Upper lobe of left lung (tissue), 6 donors: ENCODE measurements at places on chromosomes 1 and 21. TPM values are rescaled to one million over a fixed set of nuclear protein-coding genes. Genes with fewer than 3 reads are reported as not detected.
A peak's percentile ranks its signal among the peaks of the same experiment; 100 is the strongest.

- DNase-seq = peak; percentile 91
Observed at GRCh38 chr1:42165511-42166210, 1.1 kb upstream of the GUCA2A start.

GRCh38 chr1:31639543-31639942, 5.1 kb downstream of the PEF1 start:
- DNase-seq = no peak

The ADORA3 gene
- 4.7 TPM for total RNA-seq

- no peak for DNase-seq
Observed at GRCh38 chr1:18360251-18360650, 120.5 kb upstream of the KLHDC7A start.

The ITPKB gene
- 62.9 TPM for total RNA-seq

GRCh38 chr1:81237473-81238089, 563.2 kb upstream of the ADGRL2 start:
- no peak for DNase-seq

The CYYR1 gene
- 44.6 TPM for total RNA-seq

GRCh38 chr1:1162597-1163537, 10.8 kb upstream of the TTLL10 start:
- peak; percentile 94 for DNase-seq

GRCh38 chr1:221994274-221994698, 252.4 kb upstream of the DUSP10 start:
- no peak for DNase-seq

DNA sequence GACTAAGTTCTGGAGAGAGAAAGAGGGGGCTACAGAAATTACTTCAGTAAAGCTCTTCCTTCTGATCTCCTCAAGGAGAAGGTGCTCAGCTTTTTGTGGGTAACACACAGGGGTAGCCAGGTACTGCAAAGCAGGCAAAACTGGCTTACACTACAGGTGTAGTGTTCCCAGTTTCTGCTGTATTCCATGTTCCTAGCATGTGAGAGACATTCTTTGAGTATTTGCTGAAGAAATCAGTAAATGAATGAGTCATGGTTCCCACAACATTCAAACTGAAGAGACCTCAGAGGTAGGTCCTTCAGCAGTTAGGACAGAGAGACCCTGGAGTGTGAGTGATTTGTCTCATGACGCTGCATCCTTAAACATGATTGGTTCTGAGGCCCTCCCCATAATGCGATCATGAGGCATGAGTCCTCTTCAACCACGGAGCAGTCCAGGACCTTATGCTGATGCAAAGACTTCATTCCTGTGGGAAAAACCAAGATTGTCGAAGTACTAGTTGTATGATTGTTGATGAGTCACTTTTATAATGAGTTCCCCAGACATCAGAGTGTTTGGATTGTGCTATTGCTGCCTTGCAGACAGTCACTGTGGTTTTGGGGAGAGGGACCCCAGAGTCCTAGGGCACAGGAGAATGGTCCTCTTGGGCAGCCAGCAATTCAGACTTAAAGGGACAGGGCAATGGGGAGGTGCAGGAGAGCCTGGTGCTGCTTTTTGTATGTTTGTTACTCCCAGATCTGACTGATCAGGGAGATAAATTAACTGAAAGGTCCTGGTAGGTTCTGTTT, 2.7 kb upstream of the OR10J4 start:
- no peak for DNase-seq

DNA sequence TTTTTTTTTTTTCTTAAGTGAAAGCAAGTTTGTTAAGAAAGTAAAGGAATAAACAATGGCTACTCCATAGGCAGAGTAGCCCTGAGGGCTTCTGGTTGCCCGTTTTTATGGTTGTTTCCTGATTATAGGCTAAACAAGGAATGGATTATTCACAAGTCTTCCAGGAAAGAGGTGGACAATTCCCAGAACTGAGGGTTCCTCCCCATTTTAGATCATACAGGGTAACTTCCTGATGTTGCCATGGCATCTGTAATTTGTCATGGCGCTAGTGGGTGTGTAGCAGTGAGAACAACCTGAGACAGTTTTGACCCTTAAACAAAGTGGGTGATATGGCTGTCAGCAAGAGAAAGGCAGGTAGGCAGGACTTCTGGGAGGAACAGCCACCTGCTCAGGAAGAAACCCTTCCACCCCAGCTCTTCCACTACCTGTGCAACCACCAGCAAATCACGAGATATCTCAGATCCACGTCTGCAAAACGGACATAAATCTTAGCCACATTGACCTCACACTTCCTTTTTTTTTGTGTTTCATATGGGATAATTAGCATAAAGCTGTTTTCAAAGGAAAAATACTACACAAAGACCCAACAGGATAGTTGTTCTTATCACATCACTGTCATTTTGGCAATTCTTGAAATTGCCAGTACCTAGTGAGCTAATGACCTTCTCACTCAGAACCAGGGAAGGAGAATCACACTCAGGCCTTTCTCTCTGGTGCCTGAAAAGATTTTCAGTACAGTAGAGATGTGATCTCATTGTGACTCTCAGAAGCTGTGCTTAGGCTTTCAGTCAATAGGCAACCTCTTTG, 34.8 kb upstream of the DUSP10 start:
- no peak for DNase-seq

DNA sequence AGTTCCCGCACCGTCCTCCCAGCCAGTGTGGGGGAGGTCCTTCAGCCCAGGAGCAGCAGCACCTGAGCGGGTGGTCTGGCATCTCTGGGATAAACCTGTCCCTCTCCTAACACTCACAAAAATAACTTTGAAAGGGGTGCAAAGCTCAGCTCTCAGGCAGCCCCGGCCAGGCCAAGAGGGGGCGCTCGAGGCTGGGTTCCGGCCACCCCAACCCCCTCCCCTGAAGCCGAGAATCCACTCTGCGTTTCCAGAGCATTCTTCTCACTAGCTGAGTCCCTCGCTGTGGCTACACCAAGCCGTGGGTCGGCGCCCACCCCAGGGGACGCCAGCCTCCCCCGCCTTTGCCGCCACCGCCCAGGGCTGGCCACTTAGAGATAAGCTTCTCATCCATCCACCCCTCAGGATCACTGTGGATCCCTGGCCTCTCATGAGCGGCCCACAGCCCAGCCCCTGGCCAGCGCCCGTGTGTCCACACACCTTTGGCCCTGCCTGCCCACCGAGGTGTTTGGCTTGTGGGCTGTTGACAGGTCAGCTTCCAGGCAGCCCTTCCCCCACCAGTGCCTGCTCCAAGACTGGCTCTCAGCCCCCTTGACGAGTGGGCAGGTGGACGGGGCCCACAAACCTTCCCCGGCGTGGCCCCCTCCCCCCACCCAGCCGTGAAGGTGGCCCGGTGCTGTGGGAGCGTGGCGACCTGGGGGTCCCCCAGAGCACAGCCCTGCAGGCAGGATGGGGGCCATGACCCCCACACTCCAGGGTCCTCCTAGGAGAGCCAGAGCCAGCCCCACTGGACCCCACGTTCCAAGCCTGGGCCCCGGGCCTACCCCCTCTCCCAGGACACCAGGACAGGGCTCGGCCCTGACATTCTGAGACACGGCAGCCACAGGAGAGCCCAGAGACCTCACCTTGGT, 1.9 kb downstream of the FTCD start:
- DNase-seq = peak; percentile 92

GRCh38 chr1:184650177-184650866, 104.3 kb downstream of the EDEM3 start:
- DNase-seq = no peak

The GABPA gene
- total RNA-seq = 24.3 TPM

The CASQ1 gene
- not detected for total RNA-seq

- DNase-seq = peak; percentile 57
Observed at GRCh38 chr1:245853291-245853690, 653.8 kb downstream of the SMYD3 start.

The PCSK9 gene
- 63.9 TPM for total RNA-seq

The INTS11 gene
- 77.8 TPM for total RNA-seq

- no peak for DNase-seq
Observed at GRCh38 chr21:32207406-32207716, 71.5 kb downstream of the MIS18A start.

GRCh38 chr21:15703932-15704331, 25.9 kb upstream of the USP25 start:
- DNase-seq = no peak

DNA sequence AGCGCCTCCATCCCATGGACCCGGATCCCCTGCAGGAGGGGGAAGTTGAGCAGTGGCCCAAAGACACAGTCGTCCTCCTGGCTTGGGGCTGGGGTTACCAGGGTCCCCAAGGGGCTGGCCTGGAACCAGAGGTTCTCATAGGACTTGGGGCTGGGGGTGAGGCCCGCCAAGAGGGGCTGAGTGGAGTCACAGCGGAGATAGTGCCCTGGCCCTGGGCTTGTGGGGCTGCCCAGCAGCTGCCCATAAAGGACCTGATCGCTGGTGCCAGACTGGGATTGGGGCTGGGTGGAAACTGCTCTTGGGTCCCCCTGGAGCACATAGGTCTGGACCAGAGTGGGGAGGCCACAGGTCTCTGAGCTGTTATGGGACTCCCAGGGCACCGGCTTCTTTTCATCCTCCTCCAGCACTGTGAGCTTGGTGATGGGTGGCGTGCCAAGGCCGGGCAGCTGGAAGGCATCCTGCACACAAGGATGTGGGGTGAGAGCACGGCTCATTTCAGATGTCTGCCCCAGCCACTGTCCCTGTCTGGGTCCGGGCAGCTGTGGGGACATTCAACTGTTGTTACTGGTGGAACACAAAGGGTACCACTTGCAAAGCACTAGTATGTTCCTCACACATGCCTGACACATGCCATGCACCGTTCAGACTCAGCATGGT, 2.3 kb upstream of the MRPS15 start:
- no peak for DNase-seq

DNA sequence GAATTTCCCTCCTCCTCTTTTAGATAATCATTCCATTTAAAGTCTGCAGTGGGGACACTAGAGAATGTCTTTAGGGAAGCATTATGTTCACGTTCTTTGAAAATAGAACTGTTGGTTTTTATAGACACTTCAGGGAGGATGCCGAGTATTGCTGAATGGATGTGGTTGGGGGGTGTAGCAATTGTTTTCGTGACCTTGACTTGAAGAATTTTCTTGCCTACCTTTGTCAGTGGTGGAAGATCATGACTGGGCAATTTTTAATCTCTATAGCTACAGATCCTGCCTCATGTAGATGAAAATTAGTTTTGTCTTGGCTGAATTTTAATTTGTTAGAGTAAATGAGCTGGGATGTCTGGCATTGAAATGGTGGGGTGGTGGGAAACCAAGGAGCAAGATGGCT, 3.8 kb downstream of the SMG7 start:
- no peak for DNase-seq

GRCh38 chr1:219794085-219794743, 134.1 kb downstream of the SLC30A10 start:
- DNase-seq = no peak

The SMIM1 gene
- 2.8 TPM for total RNA-seq

The RNF186 gene
- total RNA-seq = not detected

DNA sequence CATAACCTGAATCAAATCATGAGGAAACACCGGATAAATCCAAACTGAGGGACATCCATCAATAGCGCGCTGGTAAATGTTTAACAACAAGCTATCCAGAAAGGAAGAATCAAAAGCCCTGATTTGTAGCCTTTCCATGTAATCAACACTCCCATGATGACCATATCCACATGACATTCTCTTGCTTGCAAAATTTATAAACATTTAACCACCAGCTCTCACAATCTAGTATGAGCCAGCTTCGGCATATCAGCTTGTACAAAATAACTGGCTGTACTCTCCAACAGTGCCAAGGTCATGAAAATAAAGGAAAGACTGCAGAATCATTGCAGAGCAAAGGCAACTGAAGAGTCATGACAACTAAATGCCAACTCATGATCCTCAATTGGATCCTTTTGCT, 15.7 kb downstream of the HSD11B1 start:
- no peak for DNase-seq

The ALPL gene
- total RNA-seq = 85.0 TPM
